ENCODE measurements at places on chromosomes 2 and 18.

DNA sequence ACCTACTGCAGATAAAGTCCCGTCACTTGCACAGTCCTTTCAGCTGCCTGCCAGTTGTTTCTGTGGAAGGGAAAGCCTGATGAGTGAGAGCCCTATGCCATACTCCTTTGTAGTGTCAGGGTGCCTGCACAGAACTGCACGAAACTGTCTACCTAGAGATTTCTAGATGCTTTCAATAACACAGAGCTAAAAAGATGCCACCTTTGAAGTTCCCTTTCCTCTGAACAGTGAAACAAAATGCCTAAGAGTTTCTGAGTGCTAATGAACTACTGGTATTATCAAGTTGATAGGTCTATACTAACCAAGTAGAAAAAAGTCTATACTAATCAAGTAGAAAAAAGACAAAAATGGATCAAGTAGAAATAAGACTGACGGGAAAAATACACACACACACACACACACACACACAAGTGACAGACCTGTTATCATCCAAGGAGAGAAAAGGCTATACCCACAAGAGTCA, 79.0 kb downstream of the TLK1 start:
- no peak for DNase-seq

- DNase-seq, result no peak
Measured at GRCh38 chr2:178265851-178266250, 71.5 kb downstream of the OSBPL6 start.

- DNase-seq, result no peak
Measured at GRCh38 chr2:143685421-143686078, 556.3 kb downstream of the ARHGAP15 start.

- DNase-seq, result no peak
Measured at GRCh38 chr2:221915926-221916325, 343.8 kb upstream of the EPHA4 start.

- DNase-seq, result no peak
Measured at GRCh38 chr2:223538920-223539440, 63.2 kb downstream of the SCG2 start.

GRCh38 chr18:42778024-42778423, 337.5 kb downstream of the RIT2 start:
- no peak for DNase-seq

- no peak for DNase-seq
Measured at GRCh38 chr2:71524476-71524875, 71.1 kb downstream of the DYSF start.

DNA sequence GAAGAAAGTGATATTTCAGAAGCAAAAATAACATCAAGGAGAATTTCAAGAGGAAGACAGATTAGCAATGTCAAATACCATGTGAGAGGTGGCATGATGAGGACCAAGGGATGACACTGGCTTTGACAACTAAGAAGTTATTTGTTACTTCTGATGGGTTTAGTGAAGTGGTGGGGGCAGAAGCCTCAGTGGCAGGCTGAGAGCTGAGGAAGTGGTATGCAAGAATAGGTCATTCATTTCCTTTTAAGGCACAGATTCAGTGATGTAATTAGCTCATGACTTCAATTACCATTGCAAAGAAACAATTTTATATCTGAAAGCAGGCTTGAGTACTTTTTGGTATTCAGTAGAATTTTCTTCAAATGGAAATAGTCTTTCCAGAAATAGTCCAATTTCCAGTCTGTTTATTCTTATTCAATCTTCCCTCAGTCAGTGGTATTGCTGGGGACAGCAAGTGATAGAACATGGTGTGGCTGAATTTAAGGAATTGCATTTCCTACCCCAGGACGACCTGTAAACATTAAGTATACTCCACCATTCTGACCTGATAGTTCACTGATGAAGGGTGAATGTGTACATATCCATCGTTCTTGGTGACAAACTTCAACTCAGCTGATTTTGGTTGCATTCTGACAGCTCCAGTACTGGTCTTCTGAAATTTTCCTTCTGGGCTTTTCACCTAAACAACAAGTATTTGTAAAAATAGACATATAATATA, 28.2 kb downstream of the GEMIN6 start:
- no peak for DNase-seq

- DNase-seq, result no peak
Measured at GRCh38 chr2:203999835-204000234, 63.3 kb downstream of the ICOS start.

DNA sequence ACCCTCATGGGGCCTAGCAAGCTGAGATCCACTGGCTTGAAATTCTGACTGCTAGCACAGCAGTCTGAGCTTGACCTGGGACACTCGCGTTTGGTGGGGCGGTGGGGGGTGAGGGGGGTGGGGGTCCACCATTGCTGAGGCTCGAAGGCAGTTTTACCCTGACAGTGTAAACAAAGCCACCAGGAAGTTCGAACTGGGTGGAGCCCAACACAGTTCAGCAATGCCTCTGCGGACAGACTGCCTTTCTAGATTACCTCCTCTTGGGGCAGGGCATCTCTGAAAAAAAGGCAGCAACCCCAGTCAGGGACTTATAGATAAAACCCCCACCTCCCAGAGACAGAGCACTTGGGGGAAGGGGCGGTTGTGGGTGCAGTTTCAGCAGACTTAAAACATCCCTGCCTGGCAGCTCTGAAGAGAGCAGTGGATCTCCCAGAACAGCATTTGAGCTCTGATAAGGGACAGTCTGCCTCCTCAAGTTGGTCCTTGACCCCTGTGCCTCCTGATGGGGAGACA, 149.7 kb upstream of the TANK start:
- no peak for DNase-seq

GRCh38 chr2:98819231-98819766, 88.4 kb upstream of the MGAT4A start:
- DNase-seq, result no peak

- DNase-seq, result no peak
Measured at GRCh38 chr18:75052475-75052874, 156.5 kb downstream of the PTGR3 start.

- DNase-seq, result no peak
Measured at GRCh38 chr2:51483720-51484119, 451.8 kb upstream of the NRXN1 start.

GRCh38 chr2:106956416-106956815, 70.4 kb upstream of the ST6GAL2 start:
- DNase-seq, result no peak

GRCh38 chr18:21389283-21389682, 147.3 kb downstream of the GREB1L start:
- DNase-seq, result no peak

GRCh38 chr18:22946846-22947245, 13.7 kb downstream of the RBBP8 start:
- DNase-seq, result no peak

DNA sequence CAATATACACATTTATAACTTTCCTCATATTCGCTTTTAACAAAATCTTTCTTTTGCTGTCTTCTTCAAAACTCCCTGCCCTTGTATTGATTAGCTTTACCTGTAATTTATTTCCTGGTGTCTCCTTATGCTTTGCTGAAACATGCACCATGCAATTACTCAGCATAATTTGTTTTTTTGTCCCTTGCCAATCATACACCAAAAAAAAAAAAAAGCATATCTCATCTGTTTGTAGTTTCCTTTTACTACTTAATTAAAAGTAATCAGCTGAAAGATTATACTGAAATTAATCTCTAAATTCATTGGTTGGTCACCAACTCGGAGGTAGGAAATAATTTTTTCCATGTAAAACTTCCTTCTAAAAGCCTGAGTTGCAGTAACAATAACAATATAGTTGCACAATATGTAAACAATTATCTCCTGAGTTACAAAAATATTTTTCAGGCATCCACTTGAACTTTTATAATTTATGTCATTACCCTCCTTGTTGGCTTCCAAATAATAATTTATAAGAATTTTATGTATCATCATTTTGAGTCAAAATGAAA, 53.0 kb upstream of the ROCK1 start:
- no peak for DNase-seq

All from Calu3 (cell line).